Bladder microvascular endothelial cell (primary cell): ENCODE measurements at places on chromosomes 6 and 20. TPM values are rescaled to one million over a fixed set of nuclear protein-coding genes. Genes with fewer than 3 reads are reported as not detected.

OR10C1 gene
- total RNA-seq, result not detected in 2 replicates

SEMG1 gene
- total RNA-seq, result not detected in 2 replicates

BMP7 gene
- not detected in 2 replicates for total RNA-seq

MCM3 gene
- 83.4 and 98.9 TPM in 2 replicates for total RNA-seq

ZC3H12D gene
- total RNA-seq, result 0.16 TPM in 1 of 2 replicates, not detected in the other

SPATA2 gene
- 0.65 and 2.2 TPM in 2 replicates for total RNA-seq

ULBP2 gene
- 4.7 TPM in 2 replicates for total RNA-seq

CCN5 gene
- total RNA-seq, result not detected in 2 replicates

ANKRD66 gene
- not detected in 2 replicates for total RNA-seq

STMND1 gene
- total RNA-seq, result not detected in 2 replicates

GTPBP2 gene
- 34.5 and 68.4 TPM in 2 replicates for total RNA-seq

RAD21L1 gene
- not detected in 2 replicates for total RNA-seq

TBXT gene
- total RNA-seq, result not detected in 2 replicates

PRRT1 gene
- not detected in 2 replicates for total RNA-seq

CD24 gene
- total RNA-seq, result 0.49 and 2.5 TPM in 2 replicates

NRSN1 gene
- total RNA-seq, result not detected in 2 replicates

GABBR1 gene
- total RNA-seq, result 2.3 and 7.2 TPM in 2 replicates

GRM1 gene
- total RNA-seq, result under 0.01 TPM in 1 of 2 replicates, not detected in the other

CDSN gene
- 0.06 TPM in 1 of 2 replicates, not detected in the other for total RNA-seq

ZSCAN9 gene
- 9.4 and 16.9 TPM in 2 replicates for total RNA-seq

ARMH2 gene
- not detected in 2 replicates for total RNA-seq

TFAP2A gene
- total RNA-seq, result not detected in 2 replicates

MYBL2 gene
- 15.2 and 17.3 TPM in 2 replicates for total RNA-seq

DYNLT1 gene
- total RNA-seq, result 77.5 and 86.0 TPM in 2 replicates

TNXB gene
- total RNA-seq, result 0.49 and 6.1 TPM in 2 replicates

MCUR1 gene
- total RNA-seq, result 7.3 and 7.4 TPM in 2 replicates

TSPO2 gene
- total RNA-seq, result not detected in 2 replicates

FHL5 gene
- total RNA-seq, result 0.32 TPM in 1 of 2 replicates, not detected in the other

KCNK16 gene
- not detected in 2 replicates for total RNA-seq

PHF10 gene
- 31.7 and 53.7 TPM in 2 replicates for total RNA-seq

RIMS4 gene
- not detected in 2 replicates for total RNA-seq

SPATA25 gene
- total RNA-seq, result 0.49 and 0.50 TPM in 2 replicates

SLC25A27 gene
- 2.1 and 3.3 TPM in 2 replicates for total RNA-seq
